ENCODE measurements at places on chromosomes 5 and 9.

DNA sequence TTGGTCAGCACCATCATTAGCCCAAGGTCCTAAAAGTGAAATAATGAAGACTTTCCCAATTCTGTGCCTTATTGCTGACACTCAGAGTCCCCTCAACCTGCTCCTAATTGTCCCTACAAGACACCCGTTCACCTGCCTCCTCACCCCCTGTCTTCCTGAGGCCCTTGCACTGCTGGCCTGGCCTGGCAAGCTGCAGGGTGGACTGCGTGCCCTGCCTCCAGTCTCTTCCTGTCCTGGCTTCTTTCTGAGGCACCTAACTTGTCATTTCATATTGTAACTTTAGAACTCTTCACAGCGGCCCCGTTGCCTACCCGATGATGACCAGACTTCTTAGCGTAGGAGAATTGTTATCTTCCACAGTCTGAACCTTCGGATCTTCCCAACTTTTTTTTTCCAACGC lies 153.9 kb downstream of the SMARCA2 start:
- no peak for DNase-seq

DNA sequence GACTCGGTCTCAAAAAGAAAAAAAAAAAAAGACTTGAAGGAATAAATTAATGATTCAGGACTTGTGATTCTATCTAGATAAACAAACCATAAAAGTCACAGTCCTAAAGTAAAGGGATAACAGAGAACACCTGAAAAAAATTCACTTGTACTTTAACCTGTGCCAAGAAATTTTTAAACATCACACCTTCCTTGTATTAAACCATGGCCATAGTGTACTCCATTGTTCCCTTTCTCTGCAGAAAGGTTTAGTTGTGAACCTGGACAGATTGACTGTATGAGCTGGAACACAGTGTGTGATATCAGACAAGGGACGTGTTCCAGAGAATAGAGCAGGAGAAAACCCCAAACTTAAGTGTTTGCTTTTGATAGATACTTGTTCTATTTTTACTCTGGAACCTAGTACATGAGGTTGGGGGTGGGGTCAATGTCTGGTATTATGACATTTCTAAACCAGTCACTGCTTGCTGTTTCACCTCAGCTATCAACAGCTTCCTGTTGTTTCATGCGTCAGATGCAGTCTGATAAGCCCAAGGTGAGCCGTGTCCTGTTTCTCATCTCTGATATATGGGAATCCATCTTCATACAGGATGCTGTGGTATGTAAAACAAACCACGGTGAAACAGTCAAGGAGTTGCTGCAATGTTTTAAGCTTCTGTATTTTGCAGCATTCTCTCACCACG lies 62.5 kb upstream of the ITGA1 start:
- DNase-seq = no peak

- no peak for DNase-seq
Observed at GRCh38 chr9:7333719-7334118, 465.9 kb downstream of the DMAC1 start.

- DNase-seq = no peak
Observed at GRCh38 chr5:38060354-38060753, 198.0 kb upstream of the EGFLAM start.

GRCh38 chr9:114722081-114722621 lies 40.2 kb upstream of the TEX48 start:
- no peak for DNase-seq

- DNase-seq = no peak
Observed at GRCh38 chr9:4781408-4781807, 11.3 kb upstream of the RCL1 start.

- DNase-seq = no peak
Observed at GRCh38 chr5:60597572-60598320, 102.2 kb downstream of the DEPDC1B start.

GRCh38 chr9:86328156-86328555 lies 26.1 kb downstream of the TUT7 start:
- no peak for DNase-seq

- no peak for DNase-seq
Observed at GRCh38 chr9:98960409-98960808, 16.7 kb downstream of the COL15A1 start.

DNA sequence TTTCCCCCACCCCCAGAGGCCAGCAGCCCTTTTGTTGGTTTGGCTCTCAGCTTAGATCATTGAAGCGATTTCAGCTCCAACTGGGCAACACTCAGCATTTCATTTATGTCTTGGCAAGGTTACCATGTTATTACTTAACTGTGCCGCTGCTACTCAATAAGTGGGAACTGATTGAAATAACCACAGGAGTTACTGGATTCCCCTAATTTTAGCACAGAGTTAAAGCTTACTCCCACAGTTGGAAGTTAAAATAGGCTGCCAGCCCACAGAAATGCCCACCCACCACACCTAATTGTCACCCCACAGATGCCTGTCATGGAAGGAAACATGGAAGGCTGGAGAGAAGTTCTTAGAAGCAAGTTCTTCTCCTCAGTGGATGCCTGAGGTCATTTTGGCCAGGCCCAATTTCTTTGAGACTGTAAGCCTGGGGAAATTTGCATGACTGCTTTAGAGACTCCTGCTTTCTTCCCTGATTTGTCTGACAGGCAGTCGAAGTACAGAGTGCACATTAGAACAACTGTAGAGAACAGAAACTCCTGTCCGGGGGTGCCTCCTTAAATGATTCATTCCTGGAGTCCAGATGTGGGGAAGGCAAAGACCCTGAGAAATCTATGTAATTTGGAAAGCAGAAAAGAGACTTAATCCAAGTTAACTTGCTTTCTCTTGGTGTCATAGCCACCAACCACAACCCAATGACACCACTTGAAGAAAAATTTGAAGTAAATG lies 370.0 kb downstream of the ZSWIM6 start:
- no peak for DNase-seq

GRCh38 chr5:77846422-77847128 lies 70.4 kb upstream of the TBCA start:
- no peak for DNase-seq

DNA sequence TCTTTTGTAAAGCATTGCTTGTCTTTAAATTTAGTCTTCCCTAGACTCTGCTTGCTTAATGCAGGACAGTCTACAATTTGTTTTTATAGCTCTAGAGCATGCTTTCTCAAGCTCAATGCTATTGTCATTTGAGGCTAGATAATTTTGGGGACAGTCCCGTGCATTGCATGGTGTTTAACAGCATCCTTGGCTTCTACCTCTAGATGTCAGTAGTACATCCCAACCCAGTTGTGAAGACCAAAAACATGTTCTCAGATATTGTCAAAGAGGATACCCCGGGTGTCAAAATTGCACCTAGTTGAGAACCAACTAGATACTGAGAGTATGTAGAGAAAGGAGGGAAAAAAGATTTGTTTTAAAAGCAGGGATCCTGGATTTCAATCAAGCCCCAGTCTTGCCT lies 277.5 kb downstream of the CEMIP2 start:
- no peak for DNase-seq

DNA sequence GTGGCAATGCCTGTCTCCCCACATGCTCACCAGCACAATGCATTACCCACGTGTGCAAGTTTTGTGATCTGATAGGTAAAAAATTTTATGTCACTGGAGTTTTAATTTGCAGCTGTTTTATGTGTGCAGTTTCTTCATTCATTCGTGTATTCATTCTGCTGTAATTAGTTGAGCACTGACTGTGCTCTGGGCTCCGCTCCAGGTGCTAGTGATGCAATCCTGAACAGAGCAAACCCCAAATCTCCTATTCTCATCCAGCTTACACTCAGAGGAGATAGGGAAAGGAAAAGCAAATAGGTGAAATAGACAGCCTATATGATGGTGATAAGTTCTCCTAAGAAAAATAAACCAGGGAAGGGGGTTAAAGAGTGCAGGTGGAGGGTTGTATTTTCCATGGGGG lies 148.4 kb downstream of the TENT4A start:
- no peak for DNase-seq

- no peak for DNase-seq
Observed at GRCh38 chr9:8961186-8961851, 1161.7 kb upstream of the DMAC1 start.

DNA sequence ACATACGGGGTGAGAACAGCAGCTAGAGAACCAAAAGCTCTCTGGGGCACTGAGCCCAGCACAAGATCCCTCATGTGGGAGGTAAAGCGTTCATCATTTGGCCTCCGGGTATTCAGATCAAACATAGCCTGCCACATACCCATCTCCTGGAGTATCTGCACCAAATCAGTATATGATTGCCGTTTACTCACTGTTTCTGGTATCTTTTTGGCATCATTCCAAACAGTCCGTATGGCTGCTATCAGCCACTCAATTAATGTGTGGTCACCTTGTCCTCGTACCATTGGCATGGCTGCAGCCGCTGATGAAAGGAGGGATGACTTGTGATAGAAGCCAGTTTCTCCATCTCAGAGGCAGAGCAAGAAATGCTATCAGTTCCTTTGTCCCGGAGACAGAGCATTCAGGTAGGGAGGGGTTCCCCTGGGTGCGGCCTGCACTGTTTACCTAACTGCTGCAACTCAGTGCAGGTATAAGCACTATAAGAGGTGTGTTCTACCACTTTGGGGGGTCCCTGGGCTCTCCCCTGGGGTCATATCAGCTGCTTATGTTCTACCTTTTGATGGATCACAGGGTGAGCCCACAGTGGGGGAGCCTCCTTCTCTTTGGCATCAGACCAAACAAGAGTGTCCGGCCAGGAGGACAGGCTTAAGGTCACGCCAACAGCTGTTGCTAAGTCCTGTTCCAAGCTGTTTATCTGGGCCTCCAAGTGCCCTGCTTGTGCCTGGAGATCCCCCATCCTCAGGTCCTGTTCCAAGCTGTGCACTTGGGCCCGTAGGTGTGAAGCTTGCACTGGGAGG lies 9.4 kb downstream of the DMAC1 start:
- no peak for DNase-seq

GRCh38 chr5:95808013-95808685 lies 14.4 kb downstream of the GLRX start:
- DNase-seq = no peak

GRCh38 chr9:76571288-76571687 lies 112.3 kb downstream of the GCNT1 start:
- no peak for DNase-seq

DNA sequence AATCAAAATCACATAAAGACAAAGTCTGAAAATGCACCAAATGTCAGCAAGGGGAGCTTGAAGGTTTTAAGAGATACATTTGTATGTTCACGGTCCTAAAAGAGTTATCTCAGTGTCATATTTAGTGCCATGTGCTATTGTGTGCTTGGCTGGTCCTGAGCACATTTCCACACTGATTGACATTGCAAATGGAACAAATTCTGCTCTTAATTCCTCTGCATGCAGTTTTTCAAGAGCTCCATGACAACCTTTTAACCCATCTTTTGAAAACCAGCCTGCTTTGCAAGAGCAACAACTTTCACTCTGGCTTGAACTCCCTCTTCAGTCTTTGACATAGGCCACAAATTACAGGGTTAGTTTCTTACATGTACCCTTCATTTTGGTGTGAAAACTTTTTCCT lies 175.4 kb upstream of the ACTBL2 start:
- no peak for DNase-seq

DNA sequence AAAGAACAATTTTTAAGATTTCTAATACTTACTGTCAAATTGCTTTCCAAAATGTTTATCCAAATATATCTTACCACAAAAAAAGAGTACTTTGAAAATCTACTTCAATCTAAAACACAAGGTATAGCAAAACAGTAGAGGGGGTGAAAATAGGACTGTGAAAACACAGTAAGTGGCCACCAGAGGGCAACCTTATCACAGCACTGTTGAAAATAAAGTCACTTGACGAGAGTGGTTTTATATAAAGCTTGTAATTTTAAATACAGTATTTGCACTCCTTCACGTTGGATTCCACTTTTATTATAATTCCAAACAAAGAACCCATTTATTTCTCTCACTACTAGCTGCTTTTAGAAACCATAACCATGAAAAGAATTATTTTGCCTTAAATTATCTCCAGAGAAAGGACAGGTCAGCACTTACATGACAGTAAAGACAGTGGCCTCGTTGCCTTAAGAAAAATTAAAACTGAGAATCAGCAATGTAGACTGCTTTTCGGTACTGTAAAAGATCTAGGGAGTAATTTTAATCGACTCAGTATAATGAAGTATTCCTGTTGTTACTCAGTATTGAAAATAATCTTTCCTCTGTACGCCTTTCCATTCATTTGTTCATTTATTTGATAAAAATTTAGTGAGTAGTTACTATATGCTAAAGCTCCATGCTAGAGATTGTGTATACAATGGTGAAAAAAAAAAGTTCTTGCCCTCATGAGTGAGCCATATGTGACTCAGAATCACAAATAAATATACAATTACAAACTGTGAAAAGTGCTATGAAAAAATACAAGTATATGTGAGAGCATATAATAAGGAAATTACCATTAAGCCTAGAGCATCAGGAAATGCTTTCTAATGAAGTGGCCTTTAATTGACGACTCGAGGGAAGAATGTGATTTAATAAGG lies 40.0 kb upstream of the CDK5RAP2 start:
- DNase-seq = no peak

- no peak for DNase-seq
Observed at GRCh38 chr9:96129747-96130146, 172.2 kb downstream of the HSD17B3 start.

GRCh38 chr9:17987189-17987588 lies 408.3 kb downstream of the SH3GL2 start:
- no peak for DNase-seq

- DNase-seq = peak; percentile 95
Observed at GRCh38 chr5:40551496-40552491, 127.9 kb upstream of the PTGER4 start.

GRCh38 chr9:30732060-30732459 lies 1652.4 kb upstream of the ACO1 start:
- DNase-seq = no peak

GRCh38 chr5:2801577-2802525 lies 50.4 kb upstream of the IRX2 start:
- DNase-seq = no peak

GRCh38 chr9:80177949-80178480 lies 606.2 kb downstream of the TLE4 start:
- DNase-seq = no peak
